ENCODE measurements at places on chromosomes 3 and 15.

DNA sequence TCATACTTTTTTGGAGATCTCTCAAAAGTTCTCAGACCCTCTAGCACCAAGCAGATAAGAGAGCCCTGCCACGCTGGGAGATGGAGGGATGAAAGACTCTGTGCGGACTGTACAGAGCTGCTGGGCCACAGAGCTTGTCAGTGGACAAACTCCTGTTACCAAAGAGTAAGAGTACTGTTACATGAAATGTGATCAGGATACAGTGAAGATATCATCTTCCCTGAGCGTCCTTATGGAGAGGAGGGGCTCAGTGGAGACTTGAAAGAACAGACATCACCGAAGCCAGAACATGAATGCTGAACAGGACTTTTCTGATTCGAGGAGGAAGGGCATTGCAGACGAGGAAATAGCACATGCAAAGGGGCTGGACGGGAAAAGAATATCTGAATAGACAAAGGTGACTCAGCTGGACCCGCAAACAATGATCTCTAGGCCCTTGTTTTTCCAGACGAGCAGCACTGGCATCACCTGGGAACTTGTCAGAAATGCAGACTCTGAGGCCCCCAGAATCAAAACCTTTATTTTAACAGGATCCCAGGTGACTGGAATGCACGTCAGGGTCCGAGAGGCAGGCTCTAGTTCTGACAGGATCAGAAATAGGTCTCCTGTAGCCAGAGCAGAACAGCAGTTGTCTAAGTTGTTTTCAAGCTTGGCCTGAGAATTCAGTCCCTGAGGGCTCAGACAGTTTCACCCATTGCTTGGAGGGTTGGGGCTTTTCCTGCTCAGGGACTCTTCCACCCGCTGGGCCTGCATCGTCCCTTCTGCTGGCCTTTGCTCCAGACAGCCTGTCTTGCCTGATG lies 277.9 kb downstream of the RPLP1 start:
- no peak for DNase-seq

DNA sequence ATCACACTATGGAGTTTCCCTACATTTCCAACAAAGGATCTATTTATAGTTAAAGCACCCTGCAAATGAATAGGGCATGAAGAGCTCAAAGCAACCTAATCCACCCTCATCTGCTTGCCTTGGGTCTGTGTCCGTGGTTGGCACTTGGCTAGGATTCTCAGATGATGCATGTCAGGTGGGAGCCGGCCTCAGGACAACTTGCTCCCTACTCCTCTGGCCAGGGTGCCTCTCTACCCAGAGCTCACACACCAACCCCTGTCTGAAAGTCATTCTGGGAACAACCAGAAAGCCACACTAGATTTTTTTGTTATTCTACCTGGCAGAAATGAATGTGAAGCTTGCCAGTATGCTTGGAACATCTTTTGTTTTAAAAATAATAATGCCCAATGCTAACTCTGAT lies 13.2 kb downstream of the ARHGEF3 start:
- no peak for DNase-seq

- no peak for DNase-seq
Observed at GRCh38 chr15:99472416-99473145, 93.2 kb upstream of the MEF2A start.

- DNase-seq: no peak
Observed at GRCh38 chr3:128318275-128318941, 148.3 kb downstream of the DNAJB8 start.

GRCh38 chr3:17032407-17033034 lies 147.8 kb downstream of the PLCL2 start:
- DNase-seq: peak; percentile 14

DNA sequence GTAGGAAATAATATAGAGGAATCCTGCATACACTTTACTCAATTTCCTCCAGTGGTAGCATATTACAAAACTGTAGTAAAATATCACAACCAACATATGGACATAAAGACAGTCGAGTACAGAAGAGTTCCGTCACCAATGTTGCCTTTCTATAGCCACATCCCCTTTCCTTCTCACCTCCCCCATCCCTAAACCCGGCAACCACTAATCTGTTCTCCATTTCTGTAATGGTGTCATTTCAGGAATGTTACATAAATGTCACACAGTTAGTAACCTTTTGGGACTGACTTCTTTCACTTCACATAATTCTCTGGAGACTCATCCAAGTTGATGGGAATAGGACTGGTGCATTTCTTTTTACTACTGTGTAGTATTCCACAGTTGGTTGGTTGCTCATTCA lies 41.4 kb upstream of the ATG7 start:
- no peak for DNase-seq

GRCh38 chr3:4999531-5000184 lies 20.4 kb downstream of the BHLHE40 start:
- no peak for DNase-seq

DNA sequence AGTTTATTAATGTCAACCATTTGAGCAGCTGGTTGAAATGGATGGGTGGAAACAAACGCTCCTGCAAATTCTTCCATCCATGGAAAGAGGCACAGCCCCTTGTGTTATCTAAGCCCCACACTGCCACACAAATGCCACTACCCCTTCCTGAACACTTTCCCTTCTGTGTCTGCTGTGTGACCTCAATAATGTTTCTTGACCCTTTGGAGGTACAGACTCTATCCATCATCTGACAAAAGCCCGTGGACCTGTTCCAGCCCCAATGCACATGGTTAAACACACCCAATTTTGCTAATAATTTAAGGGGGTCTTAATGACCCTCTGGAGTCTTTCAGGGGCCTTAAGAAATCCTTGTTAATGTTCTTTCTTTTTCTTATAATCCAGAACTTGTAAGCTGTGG lies 482.2 kb upstream of the CFAP20DC start:
- DNase-seq: no peak

GRCh38 chr3:71045917-71046282 lies 537.6 kb downstream of the FOXP1 start:
- DNase-seq: no peak

DNA sequence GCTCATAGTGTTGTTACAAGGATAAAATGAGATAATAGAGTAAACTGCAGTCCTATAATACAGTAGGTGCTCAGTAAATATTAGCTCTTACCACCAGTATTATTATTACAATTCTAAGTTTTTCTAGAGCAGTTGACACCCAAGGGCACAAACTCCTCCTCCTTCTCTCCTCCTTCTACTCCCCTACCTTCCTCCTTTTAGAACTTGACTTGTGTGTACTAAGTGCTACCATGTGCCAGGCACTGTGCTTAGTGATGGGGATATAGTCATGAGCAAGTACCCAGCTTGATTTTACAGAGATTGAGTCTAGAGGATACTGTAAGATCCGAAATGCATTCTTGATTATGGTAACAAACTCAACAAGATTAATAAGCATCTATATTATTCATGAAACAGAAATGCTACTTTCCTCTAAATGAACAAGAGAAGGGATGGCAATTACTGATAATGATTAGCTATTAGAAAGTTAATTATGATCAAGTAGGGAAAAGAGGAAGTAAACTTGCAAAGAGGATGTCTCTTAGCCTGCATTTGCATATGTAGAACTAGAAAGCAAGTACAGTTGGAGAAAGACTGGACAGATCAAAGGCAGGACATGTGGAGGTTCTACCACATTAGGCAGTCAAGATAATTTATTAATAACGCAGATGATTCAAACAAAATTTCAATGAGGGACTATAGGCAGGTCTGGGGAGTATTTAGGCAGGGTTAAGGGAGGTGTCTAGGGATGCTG lies 72.3 kb downstream of the CLDN11 start:
- DNase-seq: no peak

DNA sequence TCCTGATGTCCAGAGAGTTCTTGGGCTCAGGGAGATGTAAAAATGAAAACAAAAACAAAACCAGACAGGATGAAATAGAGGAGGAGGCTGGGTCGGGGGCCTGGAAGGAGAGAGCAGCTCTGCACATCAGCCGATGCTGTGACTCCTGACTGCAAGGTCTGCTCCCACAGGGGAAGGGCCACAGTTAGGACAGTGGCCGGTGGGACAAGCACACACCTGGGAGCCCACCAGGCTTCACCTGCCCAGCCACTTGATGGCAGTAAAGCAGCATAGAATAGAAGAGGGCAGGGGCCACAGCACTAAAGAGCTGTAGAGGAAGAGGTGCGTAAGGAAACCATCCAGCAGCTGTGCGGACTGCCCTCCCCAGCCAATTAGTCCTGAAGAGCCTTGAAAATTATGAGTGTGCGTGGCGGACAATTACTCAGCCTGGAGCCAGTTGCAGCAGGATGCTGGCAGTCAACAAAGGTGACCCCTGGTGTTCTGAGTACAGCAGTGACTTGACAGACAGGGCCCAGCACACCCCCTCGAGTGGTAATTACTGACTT lies 29.8 kb downstream of the ALS2CL start:
- no peak for DNase-seq

DNA sequence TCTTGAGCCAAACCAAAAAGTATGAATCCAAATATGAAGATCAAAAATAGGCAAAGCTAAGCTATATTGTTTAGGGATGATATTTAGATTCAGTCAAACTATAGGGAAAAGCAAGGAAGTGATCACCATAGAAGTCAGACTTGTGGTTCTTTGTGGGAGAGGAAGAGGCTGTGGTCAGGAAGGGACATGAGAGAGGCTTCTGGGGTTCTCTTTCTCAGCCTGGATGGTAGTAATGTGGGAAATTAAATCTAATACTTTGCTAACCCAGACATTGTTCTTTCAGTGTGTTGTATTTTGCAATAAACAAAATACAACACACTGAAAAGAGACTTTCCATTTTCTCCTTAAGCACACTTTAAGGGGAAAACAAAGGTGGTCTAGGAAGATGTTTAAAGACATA lies 3.1 kb downstream of the CX3CR1 start:
- DNase-seq: no peak

DNA sequence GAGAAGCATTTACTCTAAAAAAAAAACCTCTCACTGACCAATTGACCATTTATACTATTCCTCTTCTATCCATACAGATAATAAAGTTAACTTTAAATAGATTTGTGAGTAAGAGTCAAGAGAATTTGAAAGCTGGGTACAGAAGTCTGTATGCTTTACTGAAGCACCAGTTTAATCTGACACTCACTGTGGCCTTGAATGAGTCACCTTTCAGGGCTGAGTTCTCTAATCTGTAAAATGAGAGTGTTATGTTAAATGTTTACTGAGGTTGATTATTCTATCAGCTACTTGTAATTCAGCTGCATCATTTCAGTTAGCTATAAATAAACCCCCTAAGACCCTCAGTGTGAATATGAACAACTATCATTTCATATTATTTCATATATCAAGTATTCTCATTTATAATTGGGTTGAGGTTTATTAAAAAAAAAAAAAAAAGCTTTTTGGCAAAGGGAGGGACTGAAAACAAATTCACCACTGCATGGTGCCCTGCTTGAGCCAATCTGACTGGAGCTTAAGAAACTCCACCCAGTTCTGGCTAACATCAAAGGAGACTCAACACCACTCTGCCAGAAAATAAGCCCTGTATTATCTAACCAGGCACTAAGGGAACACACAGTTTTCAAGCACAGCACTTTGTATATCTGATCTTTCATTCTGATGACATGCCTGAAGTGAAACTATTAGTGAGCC lies 2.8 kb downstream of the MAP4 start:
- DNase-seq: no peak

GRCh38 chr15:37814847-37815515 lies 119.5 kb upstream of the TMCO5A start:
- DNase-seq: no peak

DNA sequence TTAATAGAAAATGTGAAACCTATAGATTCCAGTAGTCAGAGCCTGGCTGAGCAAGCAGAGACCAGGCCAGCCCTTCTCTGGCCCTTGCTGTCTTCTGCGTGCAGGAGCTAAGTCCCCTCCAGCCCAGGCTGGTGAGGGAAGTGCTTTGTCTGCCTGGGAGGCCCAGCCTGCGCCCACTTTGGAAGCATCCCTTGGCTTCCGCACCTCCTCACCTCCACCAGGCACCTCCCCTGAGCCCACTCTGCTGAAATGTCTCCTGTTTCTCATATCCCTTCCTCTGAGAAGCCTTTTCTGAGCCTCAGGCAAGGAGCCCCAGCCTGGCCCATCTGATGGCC lies 45.3 kb downstream of the ALDH1L1 start:
- no peak for DNase-seq

- DNase-seq: no peak
Observed at GRCh38 chr3:87581240-87581639, 304.9 kb upstream of the POU1F1 start.

- no peak for DNase-seq
Observed at GRCh38 chr15:66594836-66595235, 29.0 kb upstream of the LCTL start.

DNA sequence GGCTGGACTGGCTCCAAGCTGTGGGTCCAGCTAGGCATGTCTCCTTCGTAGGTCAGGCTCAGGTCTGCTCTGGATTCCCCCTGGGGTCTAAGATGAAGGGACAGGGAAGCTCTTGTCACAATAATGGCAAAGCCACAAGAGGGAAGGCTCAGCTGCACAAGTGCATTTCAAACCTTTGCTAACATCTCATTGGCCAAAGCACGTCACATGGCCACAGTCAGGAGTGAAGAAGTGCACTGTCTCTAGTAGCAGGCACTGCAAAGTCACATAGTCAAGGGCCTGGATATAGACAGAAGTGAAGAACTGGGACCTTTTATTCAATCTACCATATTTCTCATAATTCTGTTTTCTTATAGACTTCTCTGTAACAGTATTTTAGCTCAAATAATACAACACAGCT lies 20.1 kb downstream of the DLEC1 start:
- DNase-seq: no peak

- no peak for DNase-seq
Observed at GRCh38 chr3:20458994-20459716, 273.1 kb upstream of the SGO1 start.

- peak; percentile 25 for DNase-seq
Observed at GRCh38 chr3:24773798-24774197, 279.1 kb upstream of the THRB start.

DNA sequence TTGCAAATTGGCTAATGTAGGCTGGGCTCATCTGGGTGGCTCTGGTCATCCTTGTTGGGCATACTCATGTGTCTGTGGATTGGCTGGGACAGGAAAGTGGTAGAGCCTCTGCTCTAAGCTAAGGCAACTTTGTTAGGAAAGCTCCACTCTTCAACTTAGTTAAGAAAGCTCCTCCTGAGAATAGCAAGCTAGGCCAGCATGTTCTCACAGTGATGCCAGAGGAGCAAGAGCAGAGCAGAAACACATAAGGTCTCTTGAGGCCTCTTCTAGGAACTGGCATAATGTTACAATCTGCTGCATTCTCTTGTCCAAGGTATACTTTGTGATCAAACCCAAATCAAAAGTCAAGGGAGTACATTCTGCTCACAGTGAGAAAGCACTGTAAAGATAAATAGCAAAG lies 158.6 kb upstream of the RORA start:
- DNase-seq: no peak

GRCh38 chr3:132317229-132317948 lies at the start of gene ACP3:
Gene ACP3, plus strand, starts transcription at chr3:132317407. Its CDS starts 50 bp downstream, at chr3:132317457.
- no peak for DNase-seq

DNA sequence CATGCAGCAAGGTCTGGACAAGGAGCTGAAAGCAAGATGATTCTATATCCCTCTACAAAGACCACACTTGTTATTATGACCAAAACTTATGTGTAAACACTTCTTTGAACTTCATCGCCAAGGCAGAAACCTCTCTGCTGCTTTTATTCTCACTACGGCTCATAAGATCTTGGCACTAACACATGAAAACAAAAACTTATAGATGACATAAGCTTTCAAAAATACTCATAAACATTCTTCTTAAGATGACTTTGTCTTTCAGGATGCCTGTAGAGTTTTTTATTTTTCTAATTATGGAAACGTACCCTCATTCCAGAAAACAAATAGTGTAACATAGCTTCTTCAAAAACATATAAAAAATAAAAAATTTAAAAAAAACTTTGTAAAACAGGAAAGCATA lies 12.5 kb upstream of the C15orf61 start:
- no peak for DNase-seq

- no peak for DNase-seq
Observed at GRCh38 chr3:107907996-107908395, 182.8 kb downstream of the CD47 start.

GRCh38 chr15:68989541-68990230 lies 24.8 kb upstream of the NOX5 start:
- DNase-seq: no peak

Data from glomerular endothelial cell (primary cell).